Nucleus accumbens (tissue), 56 donors: ENCODE measurements at places on chromosomes 2 and 18.

- DNase-seq, result no peak
Observed at GRCh38 chr2:12051831-12052230, 305.4 kb downstream of the LPIN1 start.

DNA sequence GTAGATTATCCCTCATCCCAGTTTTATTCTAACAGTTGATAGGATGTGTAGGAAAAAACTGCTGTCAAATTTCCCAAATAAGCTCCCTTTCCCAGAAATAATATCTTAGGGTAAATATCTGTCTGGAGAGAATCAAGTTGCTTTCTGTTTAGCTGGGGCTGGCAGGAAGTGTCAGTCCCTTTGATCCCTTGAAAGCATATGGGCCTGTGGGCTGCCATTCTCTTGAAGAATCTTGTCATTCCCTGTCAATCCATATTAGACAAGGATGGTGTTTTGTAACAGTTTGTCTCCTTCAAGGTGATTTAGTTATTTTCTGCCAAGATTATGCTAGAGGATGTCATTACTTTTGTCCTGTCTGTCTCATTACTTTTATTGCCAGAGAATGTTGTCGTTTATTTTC, 37.1 kb upstream of the UBE2E3 start:
- DNase-seq, result no peak

DNA sequence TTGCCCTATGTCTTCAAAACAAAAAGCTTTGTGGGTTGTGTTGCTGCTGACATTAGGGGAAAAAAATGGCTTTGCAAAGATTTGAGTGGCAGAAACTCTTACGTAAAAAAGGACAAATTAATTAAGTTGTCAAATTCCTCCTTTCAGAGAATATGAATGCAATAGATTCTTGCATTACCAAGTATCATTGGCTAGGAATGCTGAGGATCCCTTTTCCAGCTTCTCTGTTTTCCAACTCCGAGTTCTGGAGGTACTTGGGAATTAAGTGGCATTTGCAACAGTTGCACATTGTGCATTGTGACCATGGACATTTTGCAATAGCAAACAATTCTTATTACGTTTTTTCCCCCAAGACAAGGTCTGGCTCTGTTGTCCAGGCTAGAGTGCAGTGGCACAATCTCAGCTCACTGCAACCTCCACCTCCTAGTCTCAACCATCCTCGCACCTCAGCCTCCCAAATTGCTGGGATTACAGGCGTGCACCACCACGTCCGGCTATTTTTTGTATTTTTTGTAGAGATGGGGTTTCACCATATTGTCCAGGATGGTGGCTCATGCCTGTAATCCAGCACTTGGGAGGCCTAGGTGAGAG, 29.9 kb upstream of the PPP1CB start:
- DNase-seq, result no peak

GRCh38 chr2:115129536-115129935, 687.1 kb downstream of the DPP10 start:
- DNase-seq, result no peak

DNA sequence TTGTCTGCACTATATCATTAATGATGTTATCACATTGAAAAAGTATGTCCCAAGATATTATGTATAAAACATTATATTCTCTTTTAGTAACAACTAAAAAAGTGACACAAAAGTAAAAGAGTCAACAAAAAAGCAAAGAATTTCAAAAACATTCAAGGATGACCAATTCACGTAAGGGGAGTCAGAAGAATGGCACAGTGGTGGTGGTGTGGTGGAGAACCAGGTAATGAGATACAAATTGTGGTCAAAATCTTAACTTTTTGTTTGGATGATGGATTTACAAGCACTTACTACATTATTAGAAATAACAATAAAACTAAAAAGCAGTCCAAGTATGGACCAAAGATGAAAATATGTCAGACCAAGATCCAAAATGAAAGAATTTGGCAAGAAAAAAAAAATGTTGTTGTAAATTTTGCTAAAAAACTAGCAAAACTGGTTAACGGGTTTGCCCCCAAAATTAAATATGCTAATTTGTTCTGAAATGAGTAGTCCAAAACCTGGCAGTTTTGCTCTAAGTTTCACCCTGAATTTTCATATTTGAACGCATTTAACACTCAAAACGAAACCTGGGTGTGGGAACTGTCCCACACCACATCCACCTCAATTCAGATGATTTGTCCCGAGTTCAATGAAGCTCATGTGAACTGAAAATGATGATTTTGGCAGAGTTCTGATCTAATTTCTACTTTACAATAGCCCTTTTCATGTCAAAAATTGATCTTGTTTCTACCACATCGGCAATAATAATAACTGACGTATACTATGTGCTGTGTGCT, 135.8 kb downstream of the IKZF2 start:
- DNase-seq, result no peak

- no peak for DNase-seq
Observed at GRCh38 chr2:9150906-9151305, 55.7 kb upstream of the ASAP2 start.

DNA sequence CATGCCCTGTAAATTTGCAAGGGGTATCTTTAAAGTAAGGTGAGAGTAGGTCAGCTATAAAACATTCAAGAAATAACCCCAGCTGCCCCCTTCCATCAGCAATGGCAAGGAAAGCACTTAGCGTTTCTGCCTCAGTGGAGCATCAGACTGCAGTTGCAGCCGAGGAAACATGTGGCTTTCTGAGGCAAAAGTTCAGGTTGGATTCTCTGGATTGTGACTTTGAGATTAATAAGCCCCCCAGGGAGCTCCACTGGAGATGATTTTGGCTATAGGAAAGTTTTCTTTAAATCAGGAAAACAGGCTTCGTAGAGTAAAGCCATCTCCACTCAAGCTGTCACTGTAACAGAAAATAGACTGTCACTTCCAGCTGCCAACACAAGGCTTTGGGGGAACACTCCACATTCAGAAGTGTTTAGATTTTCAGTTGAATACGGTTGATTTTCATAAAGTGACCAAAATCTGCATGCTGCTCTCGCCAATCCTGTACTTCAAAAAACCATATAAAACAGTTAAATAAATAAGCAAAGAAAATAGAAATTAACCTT, 15.3 kb upstream of the RIT2 start:
- DNase-seq, result no peak

DNA sequence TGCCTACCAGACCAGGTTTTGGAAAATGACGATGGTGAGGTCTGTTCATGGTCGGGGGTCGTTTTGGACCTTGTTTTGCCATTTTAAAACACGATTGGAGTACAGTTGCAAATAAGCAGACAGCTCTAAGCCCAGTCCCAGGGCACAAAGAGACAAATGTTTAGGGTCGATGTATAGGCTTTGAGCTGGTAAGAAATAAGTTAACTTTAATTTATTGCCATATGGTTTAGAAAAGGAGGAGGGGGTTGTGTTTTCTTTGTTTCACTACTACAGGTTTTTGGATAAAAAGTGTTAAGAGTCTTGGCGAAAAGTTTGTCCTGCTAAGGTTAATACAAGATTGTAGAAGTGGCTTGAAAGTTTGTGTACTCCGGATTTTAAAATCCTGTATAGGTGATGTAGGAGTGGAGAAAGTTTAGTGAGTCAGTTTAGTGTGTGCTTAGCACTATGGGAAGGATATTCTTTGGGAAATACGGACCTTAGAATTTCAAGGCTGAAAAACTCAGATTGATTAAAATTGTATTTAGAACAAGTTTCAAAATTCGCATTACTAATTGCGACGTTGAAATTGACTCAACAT, 1.3 kb downstream of the KCMF1 start:
- DNase-seq, result no peak

GRCh38 chr2:201507725-201508124, 56.2 kb downstream of the STRADB start:
- DNase-seq, result no peak

- no peak for DNase-seq
Observed at GRCh38 chr2:36889795-36890194, 76.5 kb downstream of the STRN start.

DNA sequence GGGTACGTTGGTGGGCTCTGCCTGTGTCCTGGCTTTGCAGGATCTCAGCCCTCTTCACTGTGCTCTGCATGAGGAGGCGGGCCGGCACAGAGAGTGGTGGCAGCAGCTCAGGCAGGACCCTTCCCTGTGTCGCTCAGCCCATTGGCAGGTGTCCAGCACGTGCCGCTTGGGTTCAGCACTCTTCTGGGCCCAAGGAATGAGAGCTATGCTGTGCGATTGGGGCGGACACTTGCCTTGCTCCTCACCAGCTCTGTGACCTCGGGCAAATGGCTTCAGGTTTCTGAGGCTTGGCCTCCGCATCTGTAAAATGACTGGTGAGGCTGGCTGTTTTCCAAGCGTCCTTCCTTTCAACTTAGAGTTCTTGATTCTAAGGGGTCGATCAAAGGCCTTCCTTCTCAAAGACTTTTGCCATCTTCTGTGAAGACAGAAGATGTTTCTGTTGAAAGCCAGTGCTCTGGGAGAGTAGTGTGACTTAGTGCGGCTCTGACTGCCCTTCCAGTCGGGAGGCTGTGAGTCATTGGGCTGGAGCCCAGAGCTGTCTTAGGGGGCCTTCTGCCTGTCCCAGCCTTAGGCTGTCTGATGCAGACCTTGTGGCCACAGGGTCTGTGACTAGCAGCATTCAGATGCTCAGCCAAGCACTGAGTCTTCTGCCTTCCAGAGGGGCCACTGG, 35.6 kb downstream of the GLI2 start:
- no peak for DNase-seq

- no peak for DNase-seq
Observed at GRCh38 chr2:229686122-229686919, 28.0 kb downstream of the DNER start.

DNA sequence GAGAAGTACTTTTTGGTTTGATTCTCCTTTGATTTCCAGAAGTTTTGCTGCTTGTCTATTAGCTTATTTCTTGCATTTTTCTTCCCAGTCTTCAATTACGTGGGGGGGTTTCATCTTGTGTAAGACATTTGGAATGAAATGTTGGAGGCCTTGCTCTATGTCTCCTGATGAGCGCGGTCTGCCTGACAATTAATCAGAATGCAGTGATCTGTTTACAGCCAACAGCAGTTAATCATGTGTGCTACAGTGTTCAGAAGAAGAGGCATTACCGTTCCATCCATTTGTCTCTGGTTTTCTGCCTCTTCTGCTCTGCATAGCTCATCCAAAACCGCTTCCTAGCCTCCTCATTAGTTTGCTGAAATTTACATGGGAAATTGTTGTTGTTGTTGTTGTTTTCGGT, 134.4 kb upstream of the ST6GAL2 start:
- no peak for DNase-seq

DNA sequence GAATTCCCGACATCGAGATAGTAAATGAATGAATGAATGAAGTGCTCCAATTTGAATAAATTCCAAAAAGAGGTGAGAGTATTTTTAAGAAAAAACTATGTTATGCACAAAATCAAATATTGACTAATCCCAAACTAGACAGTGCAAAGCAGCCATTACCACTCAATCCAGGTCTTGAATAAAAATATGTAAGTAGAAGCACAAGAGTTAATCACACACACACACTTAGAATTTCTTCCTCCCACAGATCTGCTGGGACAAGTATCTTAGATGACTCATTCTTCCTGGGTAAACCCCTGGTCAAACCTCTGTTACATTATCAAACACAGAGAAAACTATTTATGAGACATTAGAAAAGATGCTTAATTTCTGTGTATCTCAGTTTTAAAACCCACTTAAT, 102.0 kb downstream of the PLA2R1 start:
- no peak for DNase-seq

GRCh38 chr2:183536714-183537113, 412.5 kb downstream of the NUP35 start:
- DNase-seq, result no peak

- no peak for DNase-seq
Observed at GRCh38 chr2:102190430-102191107, 3.7 kb downstream of the IL1RL2 start.

- no peak for DNase-seq
Observed at GRCh38 chr18:8623549-8624106, 14.4 kb downstream of the RAB12 start.

DNA sequence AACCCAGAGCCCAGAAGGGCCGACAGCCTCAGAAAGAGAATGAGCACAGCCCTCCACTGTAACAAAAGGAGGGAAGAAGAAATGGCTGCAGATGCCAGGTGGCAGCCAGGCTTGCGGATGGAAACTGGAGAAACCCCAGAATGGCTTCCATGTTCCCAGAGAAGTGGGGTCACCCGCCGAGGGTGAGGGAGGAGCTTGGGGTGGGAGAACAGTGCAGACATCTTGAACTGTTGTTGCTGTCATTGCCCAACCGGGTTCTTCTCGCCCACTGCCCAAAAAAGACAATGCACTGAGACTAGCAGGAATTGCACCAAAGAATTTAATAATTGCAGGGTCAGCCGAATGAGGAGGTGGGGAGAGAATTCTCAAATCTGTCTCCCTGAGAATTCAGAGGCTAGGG, 223.2 kb upstream of the RAB6C start:
- no peak for DNase-seq

GRCh38 chr2:210009896-210010295, 7.5 kb downstream of the RPE start:
- no peak for DNase-seq

- DNase-seq, result no peak
Observed at GRCh38 chr2:96923810-96924774, 54.2 kb upstream of the SEMA4C start.

- no peak for DNase-seq
Observed at GRCh38 chr2:236643480-236643879, 73.9 kb downstream of the ACKR3 start.

- no peak for DNase-seq
Observed at GRCh38 chr18:29164020-29164706, 987.2 kb upstream of the CDH2 start.

GRCh38 chr2:108575132-108575966, 41.1 kb downstream of the LIMS1 start:
- no peak for DNase-seq

DNA sequence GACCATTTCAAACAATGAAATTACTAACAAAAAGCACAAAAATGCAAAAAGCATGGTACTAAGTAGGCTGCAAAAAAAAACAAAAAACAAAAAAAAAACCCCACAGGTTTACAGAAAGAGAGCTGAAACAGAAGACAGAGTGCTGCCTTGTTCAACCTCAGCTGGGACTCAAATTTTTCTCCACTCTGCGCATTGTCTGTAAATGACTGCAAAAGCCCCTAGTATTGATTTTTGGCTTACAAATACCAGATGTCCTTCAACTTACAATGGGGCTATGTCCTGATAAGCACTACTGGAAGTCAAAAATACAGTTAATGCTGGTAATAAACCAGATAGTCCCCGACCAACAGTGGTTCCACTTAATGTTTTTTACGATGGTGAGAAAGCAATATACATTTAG, 42.2 kb downstream of the UBE2E3 start:
- no peak for DNase-seq

DNA sequence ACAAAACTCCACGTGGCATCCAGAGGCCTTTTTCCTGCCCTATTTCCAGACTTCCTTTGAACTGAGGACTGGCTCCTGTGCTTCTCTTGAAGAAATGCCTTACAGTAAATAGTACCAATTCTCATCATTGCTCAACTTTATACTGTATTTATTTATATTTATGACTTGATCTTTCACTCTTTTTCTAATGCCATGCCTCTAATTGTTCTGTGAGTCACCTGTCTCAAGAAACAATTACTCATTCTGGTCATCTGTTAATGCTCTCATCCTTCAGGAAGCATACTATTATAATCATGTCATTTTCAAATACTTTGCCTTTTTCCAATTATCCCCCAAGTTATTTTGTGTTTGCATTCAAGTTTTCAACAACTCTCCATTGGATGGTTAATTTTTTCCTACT, 85.9 kb downstream of the DCDC2C start:
- no peak for DNase-seq

- no peak for DNase-seq
Observed at GRCh38 chr2:39179974-39180960, 59.4 kb upstream of the SOS1 start.

- DNase-seq, result no peak
Observed at GRCh38 chr2:72965770-72966450, 48.6 kb downstream of the EMX1 start.
